GM20000 (cell line): ENCODE measurements at places on chromosomes 11 and 22.

DNA sequence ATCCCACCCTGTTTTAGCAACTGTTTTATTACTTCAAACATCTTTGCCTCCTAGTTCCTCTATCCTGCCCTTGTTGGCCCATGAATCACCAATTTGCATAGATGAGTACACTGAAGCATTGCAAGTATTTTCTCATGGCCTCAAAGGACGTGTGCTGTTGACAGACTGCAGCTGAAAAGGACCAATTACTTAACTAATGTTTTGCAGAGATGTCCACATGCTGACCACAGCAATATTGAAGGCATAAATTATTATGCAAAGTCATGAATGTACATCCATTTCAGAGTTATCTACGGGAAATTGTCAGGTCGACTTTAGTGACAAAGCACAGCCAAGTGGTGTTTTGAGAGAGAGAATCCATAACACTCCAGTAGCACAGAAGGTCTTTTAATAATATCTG lies 64.8 kb downstream of the CADM1 start:
- no peak for DNase-seq

GRCh38 chr22:43473031-43473430 lies 61.2 kb downstream of the MPPED1 start:
- DNase-seq = no peak

GRCh38 chr11:104812103-104812788 lies 86.0 kb downstream of the CASP12 start:
- DNase-seq = no peak

- no peak for DNase-seq
These were observed 188.4 kb downstream of the SPON1 start for GRCh38 chr11:14150878-14151277.

DNA sequence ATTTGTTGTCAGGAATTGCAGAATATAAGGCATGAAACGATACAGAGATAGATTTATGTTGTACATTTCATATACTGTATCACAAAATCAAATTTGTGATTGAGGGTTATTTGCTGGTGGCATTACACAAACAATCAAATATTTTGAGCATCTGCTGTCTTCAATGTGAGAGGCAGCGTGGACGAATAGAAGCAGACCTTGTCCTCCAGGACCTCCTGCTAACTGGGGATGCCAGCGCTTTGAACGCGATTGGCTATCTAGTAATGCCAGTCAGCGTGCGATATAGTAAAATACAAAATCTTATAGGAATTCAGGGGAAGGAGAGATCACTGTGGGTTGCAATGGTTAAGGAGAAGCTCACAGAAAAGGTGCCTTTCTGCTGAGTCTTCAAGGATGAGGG lies 631 bp upstream of the SNX19 start:
- DNase-seq = no peak

- DNase-seq = no peak
These were observed 104.5 kb downstream of the NTM start for GRCh38 chr11:131474947-131475346.

DNA sequence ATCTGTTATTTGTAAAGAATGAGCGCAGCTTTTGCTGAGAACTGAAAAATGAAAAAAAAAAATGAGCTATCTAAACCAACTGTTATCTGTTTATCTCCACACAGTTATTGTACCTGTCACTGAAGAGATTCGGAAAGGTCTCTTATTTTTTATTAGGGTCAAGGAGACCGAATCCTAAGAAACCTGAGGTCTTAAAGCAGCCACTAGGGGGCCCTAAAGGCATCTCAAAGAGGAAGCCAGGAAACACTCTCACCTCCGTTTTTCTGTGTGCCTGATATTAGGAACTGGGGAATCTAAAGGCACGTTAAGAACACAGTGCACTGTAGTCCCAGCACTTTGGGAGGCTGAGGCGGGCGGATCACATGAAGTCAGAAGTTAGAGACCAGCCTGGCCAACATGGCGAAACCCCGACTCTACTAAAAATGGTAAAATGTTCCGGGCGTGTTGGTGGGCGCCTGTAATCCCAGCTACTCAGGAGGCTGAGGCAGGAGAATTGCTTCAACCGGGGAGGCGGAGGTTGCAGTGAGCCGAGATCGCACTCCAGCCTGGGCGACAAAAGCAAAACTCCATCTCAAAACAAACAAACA lies 3.5 kb upstream of the LARGE1 start:
- peak; percentile 69 for DNase-seq

DNA sequence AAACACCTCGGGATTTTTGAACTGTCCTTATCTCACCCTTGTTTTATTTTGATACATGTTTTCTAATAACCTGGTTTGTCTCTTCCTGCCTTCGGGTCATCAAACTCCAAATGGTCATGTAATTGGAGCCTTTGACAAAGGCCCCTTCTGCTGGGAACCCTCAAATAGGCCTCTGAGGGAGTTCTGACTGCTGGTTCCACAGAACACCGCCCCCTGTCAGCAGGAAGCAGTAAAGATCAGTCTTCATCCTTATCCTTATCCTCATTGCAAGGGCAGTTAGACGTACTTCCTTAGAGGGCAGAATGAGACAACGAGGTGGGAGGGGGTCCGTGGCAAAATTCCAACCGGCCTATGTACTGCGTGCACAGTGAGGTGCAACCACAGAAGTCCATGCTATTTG lies 12.1 kb downstream of the TRIM51 start:
- no peak for DNase-seq

DNA sequence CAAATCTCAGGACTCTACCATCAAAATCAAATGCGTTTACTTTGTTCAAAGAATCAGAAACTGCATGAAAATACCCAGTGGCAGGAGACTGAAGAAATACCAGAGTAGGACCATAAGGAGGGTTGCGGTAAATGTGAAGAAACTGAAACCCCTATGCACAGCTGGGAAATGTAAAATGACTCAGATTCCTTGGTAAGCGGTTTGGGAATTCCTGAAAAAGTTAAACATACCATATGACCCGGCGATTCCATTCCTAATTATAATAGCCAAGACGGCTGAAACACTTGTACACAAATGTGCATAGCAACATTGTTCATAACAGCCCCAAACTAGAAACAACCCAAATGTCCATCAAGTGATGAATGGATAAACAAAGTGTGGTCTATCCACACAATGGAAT lies 114.1 kb upstream of the GRAMD1B start:
- no peak for DNase-seq

DNA sequence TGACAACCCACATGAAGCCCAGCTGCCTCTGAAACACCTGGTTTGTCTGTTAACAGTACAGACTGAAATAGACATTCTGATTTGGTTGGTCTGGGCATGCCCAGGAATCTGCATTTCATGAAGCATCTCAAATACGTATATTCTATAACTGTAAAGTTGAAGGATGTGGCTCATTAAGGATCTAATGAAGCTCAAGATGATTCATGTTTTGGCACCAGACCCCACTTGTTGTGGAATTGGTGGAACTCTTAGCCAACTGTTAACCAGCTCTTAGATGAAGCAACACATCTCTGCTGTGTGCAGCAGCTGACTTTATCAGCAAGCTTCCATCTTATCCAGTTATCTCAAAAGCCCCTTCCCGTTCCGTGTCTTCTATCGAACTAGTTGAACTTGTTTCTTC lies 232.2 kb downstream of the INSC start:
- DNase-seq = no peak
